NCI-H1694 (cell line): ENCODE measurements at places on chromosomes 5 and 9.

- no peak for DNase-seq
Observed at GRCh38 chr5:128009403-128009802, 74.2 kb upstream of the SLC12A2 start.

DNA sequence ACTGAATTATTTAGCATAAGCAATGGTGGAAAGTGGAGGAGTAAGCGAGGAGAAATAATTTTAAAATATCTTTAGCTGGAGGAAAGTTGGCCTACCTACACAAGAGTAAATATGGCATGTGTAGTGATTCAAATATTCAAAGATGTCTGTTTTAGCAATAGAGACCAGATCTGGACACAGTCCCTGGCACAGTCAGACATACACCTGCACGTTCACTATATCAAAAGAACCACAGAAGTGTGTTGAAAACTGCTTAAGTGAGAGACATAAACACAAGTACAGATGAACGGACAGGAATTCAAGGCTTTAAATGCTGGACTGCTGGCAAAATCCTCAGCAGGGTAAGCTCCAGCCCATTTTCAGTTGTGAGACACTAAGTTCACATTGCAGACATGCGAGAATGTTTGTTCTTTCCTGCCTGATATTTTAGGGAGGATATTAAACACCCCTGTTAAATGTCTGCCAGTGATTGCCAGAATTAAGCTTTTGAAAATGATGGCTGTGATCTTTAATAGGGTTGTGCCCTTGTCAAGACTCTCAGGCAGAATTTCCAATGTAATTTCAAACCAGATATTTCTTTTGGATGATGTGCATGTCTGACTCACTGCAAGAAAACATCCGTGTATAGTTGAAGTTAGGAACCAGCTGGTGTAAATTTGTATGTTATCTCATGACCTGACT lies 810.6 kb downstream of the TLE4 start:
- DNase-seq, result no peak

- peak; percentile 4 for DNase-seq
Observed at GRCh38 chr9:10855847-10856246, 243.0 kb upstream of the PTPRD start.

GRCh38 chr5:180548563-180548962 lies 42.7 kb downstream of the SCGB3A1 start:
- no peak for DNase-seq
